ENCODE measurements at places on chromosomes 16 and 17. TPM values are rescaled to one million over a fixed set of nuclear protein-coding genes. Genes with fewer than 3 reads are reported as not detected.

DNA sequence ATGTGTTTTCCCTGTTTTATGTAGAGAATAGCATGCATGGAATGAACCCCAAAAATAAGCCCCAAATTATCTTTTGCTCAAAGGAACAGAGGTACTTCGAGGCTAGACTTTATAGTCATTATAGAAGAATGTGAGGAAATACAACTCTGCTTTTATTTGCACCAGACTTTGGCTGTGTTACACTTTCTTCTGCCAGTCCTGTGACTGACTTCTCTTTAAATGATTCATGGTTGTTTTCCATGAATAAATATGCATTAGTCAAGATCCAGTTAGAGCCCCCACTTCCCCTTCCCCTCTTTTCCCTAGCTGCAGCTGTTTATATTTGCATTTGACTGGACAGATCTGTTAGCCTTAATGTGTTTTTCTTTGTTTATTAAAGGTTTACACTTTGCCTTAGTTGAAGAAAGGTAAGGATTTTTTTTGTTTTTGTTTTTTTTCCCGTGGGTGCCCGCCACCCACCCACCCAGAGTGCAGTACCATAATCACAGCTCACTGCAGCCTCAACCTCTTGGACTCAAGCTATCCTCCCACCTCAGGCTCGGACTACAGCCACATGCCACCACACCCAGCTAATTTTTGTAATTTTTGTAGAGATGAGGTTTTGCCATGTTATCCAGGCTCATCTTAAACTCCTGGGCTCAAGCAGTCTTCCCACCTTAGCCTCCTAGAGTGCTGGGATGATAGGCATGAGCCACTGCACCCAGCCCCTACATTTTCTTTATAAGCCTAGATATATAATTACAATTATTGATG, 152.6 kb downstream of the CYB561 start:
- no peaks in the 10 kb centered on the region for H3K27me3 ChIP-seq
- no peak for DNase-seq
- H3K4me3 ChIP-seq = no peak overlapping the region
- no peak overlapping the region for H3K27ac ChIP-seq
- no peaks in the 10 kb centered on the region for H3K4me1 ChIP-seq

DNA sequence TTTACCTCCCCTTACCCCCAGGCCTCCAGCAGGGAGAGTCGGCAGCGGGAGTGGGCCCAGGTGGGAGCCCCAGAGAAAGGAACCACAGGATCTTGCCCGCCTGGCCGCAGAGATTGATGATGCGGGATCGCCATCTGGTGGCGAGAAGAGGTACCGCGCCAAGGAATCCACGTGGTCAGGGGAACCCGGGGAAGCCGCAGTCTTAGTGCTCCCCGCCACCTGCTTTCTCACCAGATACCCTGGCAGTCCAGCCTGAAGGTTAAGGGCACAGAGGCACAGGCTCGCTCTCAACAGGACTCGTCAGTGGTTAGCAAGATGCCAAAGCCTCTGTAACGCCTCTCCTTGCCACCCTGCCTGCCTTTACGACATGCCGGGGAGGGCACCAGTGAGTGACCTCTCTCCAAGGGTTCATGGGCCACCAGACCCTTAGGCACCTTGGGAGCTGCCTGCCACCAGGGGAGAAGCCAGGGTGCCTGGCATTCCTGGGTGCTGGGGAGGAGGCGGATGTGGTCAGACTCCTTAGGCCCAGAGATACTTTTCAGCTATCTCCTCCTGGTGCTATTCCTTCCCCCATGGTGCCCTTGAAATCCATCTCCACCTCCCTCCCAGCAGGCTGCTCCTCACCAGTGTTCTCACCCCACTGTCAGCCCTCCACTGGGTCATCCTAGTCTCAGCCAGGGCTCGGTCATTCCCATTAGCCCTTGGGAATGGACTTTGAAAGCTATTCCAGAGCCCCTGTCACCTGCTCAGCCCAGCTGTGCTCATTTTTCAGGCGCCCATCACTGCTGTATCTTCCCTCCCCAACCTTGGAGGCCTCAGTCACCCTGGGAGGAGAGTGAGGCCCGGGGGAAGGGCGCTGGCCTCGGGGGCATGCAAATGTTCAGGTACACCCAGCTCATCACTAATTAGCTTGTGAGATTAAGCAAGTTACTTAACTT, 5.5 kb upstream of the RHBDF2 start:
- H3K27me3 ChIP-seq = peaks cover 12% of the 10 kb centered on the region
- no peak overlapping the region for H3K27ac ChIP-seq
- H3K4me1 ChIP-seq = peaks cover 39% of the 10 kb centered on the region
- DNase-seq = peak; percentile 81
- no peak overlapping the region for H3K4me3 ChIP-seq

Gene MYH1
- 0.20 TPM for total RNA-seq

Gene CIITA
- 49.0 TPM for total RNA-seq

Gene PMFBP1
- 0.47 TPM for total RNA-seq

GRCh38 chr16:48347980-48348379, 37.2 kb downstream of the SIAH1 start:
- H3K4me1 ChIP-seq = no peaks in the 10 kb centered on the region
- no peak overlapping the region for H3K4me3 ChIP-seq
- no peak for DNase-seq

GRCh38 chr16:11538880-11539279, 47.8 kb downstream of the LITAF start:
- H3K27me3 ChIP-seq = no peaks in the 10 kb centered on the region
- H3K4me3 ChIP-seq = no peak overlapping the region
- H3K36me3 ChIP-seq = no peaks in the 10 kb centered on the region
- H3K27ac ChIP-seq = no peak overlapping the region
- no peak for DNase-seq
- H3K4me1 ChIP-seq = peaks cover 6% of the 10 kb centered on the region

All from left lung (tissue), 14 donors.